HTR-8/SVneo (cell line): ENCODE measurements at places on chromosomes 2 and 18.

DNA sequence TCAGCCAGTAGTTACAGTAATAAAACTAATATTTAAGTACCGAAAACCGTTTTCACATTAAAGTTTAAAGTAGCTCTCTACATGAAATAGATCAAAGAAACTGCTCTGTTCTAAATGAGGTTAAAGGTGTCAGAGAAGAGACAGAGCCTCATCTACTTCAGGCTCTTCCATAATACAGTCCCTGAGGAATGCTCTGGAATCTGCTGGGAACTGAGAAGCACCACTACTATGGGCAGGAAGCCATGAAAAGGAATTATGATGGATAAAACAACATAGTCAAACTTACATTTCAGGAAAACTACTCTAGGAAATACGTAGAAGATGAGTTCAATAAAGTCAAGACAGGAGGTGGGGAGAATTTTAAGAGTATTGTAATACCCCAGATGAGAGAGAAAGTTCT is 60.0 kb downstream of the ROCK1 start:
- no peak for DNase-seq

- DNase-seq = peak; percentile 68
Observed at GRCh38 chr2:60553495-60554073, at the start of gene BCL11A. TSS of gene BCL11A (minus strand) at chr2:60553654. CDS start at chr2:60553270, 384 bp downstream.

GRCh38 chr2:65199166-65199565 is 28.5 kb upstream of the ACTR2 start:
- no peak for DNase-seq

- DNase-seq = no peak
Observed at GRCh38 chr18:34840256-34840826, 130.2 kb downstream of the DTNA start.

DNA sequence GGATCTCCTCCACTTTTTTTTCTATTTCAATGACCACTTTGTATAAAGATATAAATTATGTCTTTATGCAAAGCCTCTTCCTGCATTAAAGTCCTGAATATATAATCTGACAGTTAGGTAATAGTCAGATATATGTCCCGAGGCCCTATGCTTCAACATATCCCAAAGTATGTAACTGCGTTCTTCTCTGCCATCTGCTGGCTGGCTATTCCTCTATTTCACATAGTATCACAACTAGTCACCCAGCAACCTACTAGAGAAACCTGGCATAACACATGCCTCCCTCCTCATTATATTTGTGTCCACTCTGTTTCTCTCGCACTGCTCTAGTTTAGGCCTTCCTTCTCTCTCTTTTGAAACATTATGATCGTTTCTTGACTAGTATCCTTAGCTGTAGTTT is 640.8 kb downstream of the DPP10 start:
- DNase-seq = no peak
